ENCODE measurements at places on chromosomes 16 and 17.

GRCh38 chr16:68997564-68997963 lies 107.9 kb upstream of the HAS3 start:
- no peak for DNase-seq

- DNase-seq: no peak
Measured at GRCh38 chr17:77214743-77215142, 74.0 kb downstream of the SEC14L1 start.

DNA sequence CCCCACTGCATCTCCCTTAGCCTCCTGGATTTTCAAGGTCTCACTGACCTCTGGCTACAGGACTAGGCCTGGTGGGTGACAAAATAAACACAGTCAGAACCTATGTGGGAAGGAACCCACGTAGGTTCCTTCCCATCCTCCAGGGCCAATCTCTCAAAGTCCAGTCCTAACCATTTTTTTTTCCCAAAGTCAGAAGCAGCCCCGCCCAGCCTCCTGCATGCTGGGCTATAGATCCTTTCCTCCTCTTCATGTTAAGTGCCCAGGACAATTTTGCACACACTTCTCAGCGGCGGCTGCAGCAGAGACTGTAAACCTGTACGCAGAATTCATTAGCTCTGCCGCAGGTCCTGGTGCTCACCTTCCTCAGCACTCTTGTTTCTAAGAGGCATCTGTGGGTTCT lies 285.8 kb downstream of the NPIPA8 start:
- DNase-seq: no peak

DNA sequence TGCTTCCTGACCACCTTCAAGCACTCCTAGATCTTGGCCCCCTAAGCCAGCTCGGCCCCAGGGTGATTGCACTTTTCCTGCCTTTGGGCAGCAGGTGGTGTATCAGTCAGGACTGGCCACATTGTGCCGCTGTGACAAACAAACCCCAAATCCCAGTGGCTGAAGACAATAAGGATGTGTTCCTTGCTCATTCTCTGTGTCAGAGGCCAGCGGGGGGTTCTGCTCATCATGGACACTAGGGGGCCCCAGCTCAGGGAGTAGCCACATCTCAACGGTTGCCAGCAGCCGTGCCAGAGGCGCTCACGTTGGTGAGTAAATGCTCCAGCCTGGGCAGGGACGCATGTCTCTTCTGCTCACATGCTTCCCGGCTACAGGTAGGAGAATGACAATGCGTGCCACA lies 60.4 kb downstream of the ZDHHC7 start:
- DNase-seq: no peak

GRCh38 chr16:66304961-66305360 lies 61.5 kb upstream of the CDH5 start:
- DNase-seq: no peak

- DNase-seq: no peak
Measured at GRCh38 chr16:969508-970385, 1.0 kb downstream of the LMF1 start.

GRCh38 chr17:32253117-32253611 lies 12.5 kb upstream of the RHBDL3 start:
- DNase-seq: no peak

DNA sequence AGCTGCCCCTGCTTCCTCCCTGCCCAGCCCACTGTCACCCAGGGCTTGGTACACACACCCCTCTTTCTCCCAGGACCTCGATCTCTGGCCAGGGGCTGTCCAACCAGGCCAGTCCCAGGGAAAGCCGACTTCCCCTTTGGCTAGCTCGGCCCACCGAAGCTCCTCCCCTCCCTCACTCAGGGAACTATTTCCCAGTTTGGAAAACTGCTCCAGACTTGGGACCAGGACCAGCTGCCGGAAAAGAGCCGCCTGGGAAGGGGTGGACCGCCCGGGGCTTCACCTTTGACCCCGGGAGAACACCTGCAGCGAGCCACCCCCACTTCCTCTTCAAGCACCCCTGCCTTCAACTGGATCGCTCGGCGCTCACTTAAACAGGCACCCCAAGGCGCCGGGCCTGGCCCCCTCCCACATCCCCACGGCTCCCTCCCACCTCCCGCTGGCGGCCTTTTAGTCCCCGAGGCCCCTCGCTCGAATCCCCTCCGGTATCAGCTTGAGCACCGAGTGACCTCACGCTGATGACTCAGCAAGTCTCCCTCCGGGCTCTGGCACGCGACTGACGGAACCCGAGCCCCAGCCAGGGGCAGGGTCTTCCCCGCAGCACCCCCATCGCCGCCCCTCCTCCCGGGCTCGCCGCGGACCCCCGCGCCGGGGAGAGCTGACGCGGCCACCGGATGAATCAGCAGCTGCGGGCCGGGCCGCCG lies 934 bp downstream of the MAFG start:
- peak; percentile 63 for DNase-seq

- DNase-seq: no peak
Measured at GRCh38 chr17:72119077-72119872, 1.5 kb upstream of the SOX9 start.

- no peak for DNase-seq
Measured at GRCh38 chr16:1580256-1580655, 31.6 kb downstream of the IFT140 start.

DNA sequence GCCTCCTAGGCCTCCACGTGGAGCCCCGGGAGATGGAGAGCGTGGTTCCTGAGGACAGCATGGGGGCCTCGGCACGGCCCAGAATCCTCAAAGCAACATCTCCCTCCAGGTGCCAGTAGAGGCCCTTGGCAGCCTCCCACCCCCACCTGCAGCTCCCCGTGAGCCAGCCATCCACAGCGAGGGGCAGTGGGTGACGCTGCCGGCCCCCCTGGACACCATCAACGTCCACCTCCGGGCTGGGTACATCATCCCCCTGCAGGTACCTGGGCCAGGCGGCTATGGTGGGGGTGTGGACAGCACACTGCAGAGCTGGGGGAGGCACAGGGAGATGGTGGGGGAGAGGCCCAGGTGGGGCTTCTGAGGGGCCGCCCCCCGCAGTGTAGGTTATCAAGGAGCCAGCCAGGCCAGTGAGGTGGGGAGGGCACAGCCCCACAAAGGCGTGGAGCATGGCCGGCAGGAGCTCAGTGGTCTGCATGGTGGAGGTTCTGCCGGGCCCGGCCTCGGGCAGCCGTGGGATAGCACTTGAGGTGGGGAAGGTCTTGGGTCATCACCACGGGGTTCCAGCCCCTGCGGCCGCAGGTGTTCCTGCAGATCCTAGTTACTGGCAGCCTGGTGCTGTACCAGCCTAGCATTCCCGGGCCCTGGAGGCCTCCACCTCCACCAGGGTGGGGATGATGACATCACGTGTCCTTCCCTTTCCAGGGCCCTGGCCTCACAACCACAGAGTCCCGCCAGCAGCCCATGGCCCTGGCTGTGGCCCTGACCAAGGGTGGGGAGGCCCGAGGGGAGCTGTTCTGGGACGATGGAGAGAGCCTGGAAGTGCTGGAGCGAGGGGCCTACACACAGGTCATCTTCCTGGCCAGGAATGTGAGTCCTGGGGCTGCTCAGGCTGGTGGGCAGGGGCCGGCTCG lies 16.4 kb downstream of the GAA start:
- DNase-seq: no peak

GRCh38 chr16:1906055-1906845 lies 12.0 kb downstream of the HS3ST6 start:
- DNase-seq: no peak

- no peak for DNase-seq
Measured at GRCh38 chr17:80652756-80653330, 108.2 kb downstream of the RPTOR start.

DNA sequence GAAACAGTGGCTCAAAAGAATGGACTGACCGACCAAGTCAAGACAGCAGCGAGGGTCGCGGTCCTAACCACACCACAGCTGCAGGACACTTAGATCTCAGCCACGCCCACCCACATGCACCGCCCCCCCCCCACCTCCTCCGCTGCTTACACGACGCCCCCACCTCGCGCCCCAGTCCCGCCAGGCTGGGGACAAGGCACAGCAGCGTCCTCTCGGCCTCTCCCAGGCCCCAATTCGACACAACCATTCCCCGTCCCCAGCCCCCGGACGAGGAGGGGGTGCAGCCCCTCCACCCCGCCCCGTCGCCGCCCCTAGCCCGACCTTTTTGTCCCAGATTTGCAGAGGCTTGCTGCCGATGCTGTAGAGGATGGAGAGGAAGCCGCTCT lies 477 bp downstream of the CFAP20 start:
- no peak for DNase-seq

DNA sequence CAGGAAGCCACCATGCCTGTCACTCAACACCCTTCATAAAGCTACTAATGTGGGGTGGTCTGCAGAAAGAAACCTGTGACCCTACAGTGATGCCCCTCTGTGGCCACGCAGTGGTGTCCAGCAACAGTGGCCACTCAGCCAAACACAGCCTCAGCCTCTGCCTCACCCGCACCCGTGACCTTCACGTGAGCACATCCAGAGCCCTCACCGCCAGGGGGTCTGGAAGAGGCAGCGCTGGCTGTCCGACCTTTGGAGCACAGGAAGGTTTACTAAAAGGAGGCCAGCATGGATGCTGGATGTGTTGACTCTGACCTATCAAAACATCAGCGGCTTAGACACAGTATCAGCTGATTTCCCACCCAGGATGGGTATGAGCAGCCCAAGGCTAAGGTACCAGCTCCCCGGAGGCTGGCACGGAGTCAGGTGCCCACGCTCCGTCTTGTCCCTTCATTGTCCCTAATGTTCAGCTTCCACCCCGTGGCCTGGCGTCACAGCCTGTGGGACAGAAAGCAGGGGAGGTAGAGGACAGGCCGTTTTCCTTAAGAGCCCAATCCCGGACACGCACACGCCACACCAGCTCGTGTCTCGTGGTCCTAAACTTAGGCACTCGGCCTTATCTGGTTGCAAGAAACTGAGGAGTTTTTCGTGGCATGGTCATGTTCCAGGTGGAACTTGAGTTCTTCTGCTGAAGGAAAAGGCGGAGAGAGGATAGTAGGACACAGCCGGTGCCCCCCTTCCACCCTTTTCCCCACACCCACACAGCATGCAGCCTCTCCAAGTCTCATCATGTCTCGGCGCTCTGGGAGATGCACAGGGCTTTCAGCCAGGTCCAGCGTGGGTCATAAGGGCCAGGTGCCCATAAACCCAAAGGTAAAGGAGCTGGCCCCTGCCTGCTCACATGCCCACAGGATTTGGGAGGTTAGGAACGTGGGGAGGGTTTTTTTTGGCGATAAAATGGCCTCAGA lies 49.7 kb upstream of the ENDOV start:
- no peak for DNase-seq

- DNase-seq: no peak
Measured at GRCh38 chr16:79601931-79602627, 1.5 kb upstream of the MAF start.

GRCh38 chr17:37507111-37507510 lies 17.4 kb downstream of the DUSP14 start:
- DNase-seq: no peak

GRCh38 chr17:65362826-65363225 lies 198.6 kb downstream of the AXIN2 start:
- no peak for DNase-seq

GRCh38 chr17:20263595-20263994 lies 203.7 kb downstream of the LGALS9B start:
- no peak for DNase-seq

GRCh38 chr16:64475627-64476351 lies 646.1 kb downstream of the CDH11 start:
- DNase-seq: no peak

- DNase-seq: no peak
Measured at GRCh38 chr16:74449470-74449869, 28.2 kb upstream of the CLEC18B start.

GRCh38 chr16:85625485-85626117 lies 12.5 kb downstream of the GSE1 start:
- DNase-seq: no peak

- DNase-seq: no peak
Measured at GRCh38 chr16:13231365-13231764, 330.0 kb downstream of the SHISA9 start.
